CD4-positive, CD25-positive, alpha-beta regulatory T cell (primary cell): ENCODE measurements at places on chromosomes 4 and X. TPM values are rescaled to one million over a fixed set of nuclear protein-coding genes. Genes with fewer than 3 reads are reported as not detected.

DNA sequence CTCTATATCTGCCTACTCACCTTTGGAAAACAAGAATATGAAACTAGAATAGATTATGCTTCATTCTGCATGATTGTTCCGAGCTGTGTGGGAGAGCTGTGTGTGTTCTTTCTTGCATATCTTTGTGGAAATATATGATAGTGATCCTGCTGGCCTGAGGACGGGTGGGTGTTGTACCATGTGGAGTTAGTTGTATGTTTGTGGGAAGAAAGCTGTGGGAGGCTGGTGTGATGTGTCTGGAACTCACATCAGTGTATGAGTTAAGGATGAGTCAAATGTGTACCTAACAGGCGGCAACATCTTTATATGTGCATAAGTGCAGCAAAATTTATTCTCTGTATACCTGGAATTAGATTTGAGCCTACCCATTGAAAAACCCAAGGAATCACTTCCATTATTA is 208.1 kb upstream of the ADGRL3 start:
- H3K4me1 ChIP-seq = no peaks in the 10 kb centered on the region
- no peaks in the 10 kb centered on the region for H3K36me3 ChIP-seq
- no peak overlapping the region for H3K4me3 ChIP-seq
- H3K27me3 ChIP-seq = no peaks in the 10 kb centered on the region

Gene IQSEC2
- 0.15 TPM for polyA plus RNA-seq

Gene PHKA2
- polyA plus RNA-seq = 5.2 TPM

GRCh38 chr4:16667464-16667863 is 231.0 kb downstream of the LDB2 start:
- no peak overlapping the region for H3K4me3 ChIP-seq
- DNase-seq = no peak
- no peaks in the 10 kb centered on the region for H3K4me1 ChIP-seq
- H3K36me3 ChIP-seq = no peaks in the 10 kb centered on the region
- H3K27ac ChIP-seq = no peak overlapping the region
- H3K27me3 ChIP-seq = no peaks in the 10 kb centered on the region

DNA sequence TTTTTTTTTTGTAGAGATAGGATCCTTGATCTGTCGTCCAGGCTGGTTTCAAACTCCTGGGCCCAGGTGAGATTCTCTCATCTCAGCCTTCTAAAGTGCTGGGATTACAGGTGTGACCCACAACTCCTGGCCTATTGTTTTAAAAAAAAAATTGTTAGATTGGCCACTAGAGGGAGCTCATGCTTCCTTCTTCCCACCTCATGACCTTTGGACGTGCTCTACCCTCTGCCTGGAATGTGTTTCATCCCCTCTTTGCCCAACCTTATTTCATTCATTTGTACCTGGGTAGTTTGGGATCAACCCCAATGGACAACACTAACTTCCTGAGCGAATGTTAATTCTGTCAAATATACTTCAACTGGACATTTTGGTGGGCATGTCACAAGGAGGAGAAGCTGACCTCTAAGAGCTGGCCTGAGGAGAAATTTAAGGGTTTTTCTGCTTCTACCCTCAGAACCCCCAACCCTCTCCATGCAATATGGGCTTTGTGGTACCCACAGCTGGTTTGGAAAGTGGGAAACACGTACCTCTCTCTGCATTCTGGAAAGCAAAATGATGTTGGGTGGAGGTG is 6.4 kb downstream of the PPEF2 start:
- peaks cover 2% of the 10 kb centered on the region for H3K27me3 ChIP-seq
- no peak for DNase-seq
- H3K27ac ChIP-seq = no peak overlapping the region
- H3K4me3 ChIP-seq = no peak overlapping the region
- no peaks in the 10 kb centered on the region for H3K36me3 ChIP-seq
